Activated CD8-positive, alpha-beta memory T cell treated with anti-CD3 and anti-CD28 coated beads, Interleukin-2, amount 10 ng/mL, durations not matched to agents 7 days and 5 days (primary cell): ENCODE measurements at places on chromosomes 2 and 18. TPM values are rescaled to one million over a fixed set of nuclear protein-coding genes. Genes with fewer than 3 reads are reported as not detected.

DNA sequence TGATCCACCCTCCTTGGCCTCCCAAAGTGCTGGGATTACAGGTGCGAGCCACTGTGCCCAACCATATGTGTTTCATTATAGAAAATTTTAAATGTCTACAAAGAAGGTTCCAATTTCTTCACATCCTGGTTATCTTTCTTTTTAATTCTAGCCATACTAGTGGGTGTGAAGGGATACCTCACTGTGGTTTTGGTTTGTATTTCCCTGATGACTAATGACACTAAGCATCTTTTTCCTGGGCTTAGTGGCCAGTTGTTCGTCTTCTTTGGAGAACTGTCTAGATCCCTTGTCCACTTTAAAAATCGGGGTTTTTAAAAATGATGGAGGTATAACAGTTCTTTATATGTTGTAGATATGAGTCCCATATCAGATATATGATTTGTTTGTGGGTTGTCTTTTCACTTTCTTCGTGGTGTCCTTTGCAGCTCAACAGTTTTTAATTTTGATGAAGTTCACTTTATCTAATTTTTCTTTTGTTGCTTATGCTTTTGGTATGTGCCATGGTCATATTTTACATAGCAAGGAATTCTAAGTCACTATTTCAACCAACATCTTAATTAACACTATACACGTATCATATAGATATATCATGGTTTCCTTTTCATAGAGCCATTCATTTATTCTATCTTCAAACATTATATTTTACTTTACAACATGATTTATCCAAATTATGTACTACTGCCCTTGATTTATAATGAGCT is 135.0 kb upstream of the RIOK3 start:
- no peak for DNase-seq

The ACKR3 gene
- total RNA-seq: 3.3 TPM

- no peak for DNase-seq
Measured at GRCh38 chr2:181876614-181877063, 14.9 kb upstream of the ITPRID2 start.

DNA sequence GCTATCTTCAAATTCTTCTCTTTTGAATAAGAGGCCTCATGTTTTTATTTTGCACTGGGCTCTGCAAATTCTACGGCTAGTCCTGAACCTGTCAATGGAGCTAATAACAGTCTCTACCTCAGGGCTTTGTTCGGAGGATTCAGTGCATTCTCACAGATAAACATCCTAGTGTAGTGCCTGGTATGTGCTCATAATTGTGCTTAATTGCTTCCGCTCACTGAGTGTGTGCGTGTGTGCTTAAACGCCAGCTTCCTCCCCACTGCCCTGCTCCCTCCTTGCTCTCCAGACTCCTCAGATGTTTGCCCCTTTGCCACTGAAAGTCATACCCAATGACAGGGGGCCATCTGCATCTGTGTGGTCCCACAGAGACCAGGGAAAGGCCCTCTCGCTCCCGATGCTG is 6.7 kb downstream of the GYPC start:
- DNase-seq: no peak

- peak; percentile 48 for DNase-seq
Measured at GRCh38 chr2:64672708-64673107, 19.0 kb upstream of the SERTAD2 start.
